ENCODE measurements at places on chromosomes 11 and 22.

DNA sequence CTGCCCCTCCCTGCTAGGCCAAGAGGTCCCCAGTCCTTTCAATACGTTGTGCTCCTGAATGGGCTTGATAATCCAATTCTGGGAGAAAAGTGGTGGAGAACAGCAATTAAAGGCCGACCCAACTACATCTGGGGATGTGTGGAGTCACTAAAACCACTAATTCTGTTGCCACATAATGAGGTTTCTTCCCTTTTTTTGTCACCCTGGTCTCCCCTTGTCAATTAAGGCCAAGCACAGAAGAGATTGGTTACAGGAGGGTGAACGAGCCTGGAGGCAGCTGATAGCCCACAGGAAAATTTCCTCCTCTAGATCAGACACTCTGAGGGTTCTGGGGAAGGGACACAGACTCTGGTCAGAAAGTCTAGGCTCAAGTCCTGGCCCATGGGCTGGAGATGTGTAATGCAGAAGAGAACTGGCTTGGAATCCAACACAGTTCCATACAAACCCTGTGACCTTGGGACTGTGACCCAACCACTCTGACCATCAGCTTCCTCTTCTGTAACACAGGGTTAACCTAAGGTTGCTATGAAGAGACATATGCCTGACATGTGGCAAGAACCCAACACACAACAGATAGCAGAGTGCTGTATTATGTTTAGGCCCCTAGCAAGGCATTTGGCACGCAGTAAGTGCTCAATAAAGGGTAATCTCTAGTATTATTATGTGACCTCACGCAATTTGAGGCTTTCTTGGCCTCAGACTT lies 146.4 kb downstream of the CHST1 start:
- DNase-seq = no peak

DNA sequence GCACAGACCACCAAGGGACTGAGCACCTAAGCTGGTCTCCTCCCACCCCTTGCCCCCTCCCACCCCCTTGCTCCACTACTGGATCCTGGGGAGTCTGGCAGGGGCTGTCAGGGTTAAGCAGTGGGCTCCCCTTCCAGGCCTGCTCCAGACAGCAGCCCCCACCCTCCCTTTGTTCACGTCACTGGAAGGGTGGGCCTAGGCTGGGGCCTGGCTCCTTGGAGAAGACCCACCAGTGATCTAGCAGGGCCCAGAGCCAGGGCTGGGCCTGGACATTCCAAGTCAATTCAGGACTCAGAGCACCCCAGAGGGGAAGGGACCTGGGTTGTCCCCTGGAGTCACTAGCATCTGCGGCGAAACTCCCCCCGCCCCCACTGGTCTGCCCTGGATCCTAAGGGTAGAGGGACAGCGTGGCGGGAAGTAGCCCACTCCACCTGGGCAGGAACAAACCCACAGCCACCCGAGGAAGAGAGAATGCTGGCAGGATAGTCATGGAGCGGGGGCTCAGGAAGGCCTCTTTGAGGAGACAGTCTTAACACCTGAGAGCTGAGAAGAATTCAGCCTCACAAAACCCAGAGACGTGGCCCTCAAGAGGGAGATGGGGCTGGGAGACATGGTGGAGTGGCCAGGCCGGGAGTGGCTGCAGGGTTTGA lies 45.8 kb downstream of the IGLL1 start:
- DNase-seq = no peak

DNA sequence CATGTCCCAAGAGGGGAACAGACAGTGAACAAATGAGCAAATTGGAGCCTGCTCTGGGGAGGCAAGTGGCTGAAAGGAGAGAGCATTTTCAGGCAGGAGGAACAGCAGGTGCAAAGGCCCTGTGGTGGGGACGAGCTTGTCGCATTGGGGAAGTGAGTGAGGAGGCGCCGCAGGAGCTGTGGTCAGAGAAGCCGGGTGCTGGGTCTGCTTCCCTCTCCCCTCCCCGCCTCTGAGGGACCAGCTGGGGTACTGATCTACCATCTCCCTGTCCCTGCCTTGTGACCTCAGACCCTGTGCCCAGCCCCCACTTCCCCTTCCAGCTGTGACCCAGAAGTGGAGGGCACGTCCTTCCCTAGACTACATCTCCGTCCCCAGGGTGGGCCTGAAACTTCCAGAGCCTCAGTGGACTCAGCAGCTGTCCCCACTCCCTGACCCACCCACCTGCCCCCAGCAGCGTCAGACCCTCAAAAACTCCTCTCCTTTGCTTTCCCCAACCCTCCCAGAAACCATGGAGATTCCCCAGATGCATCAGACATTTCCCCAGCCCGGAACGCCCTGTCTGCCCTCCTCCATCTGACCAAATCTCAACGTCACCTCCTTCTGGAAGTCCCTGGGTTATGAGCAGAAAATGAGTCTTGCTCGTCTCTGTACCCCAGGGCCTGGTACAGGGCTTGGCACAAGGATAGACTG lies 19.7 kb upstream of the PDGFB start:
- DNase-seq = no peak

GRCh38 chr22:32728291-32728690 lies 73.2 kb upstream of the TIMP3 start:
- no peak for DNase-seq

- DNase-seq = no peak
These were observed 10.3 kb upstream of the SPON1 start for GRCh38 chr11:13952221-13952620.

GRCh38 chr11:131909426-131910177 lies 539.2 kb downstream of the NTM start:
- peak; percentile 28 for DNase-seq

- DNase-seq = peak; percentile 60
These were observed 808.0 kb upstream of the LUZP2 start for GRCh38 chr11:23688835-23689234.

GRCh38 chr22:37354670-37355069 lies 72.4 kb downstream of the CYTH4 start:
- DNase-seq = no peak

DNA sequence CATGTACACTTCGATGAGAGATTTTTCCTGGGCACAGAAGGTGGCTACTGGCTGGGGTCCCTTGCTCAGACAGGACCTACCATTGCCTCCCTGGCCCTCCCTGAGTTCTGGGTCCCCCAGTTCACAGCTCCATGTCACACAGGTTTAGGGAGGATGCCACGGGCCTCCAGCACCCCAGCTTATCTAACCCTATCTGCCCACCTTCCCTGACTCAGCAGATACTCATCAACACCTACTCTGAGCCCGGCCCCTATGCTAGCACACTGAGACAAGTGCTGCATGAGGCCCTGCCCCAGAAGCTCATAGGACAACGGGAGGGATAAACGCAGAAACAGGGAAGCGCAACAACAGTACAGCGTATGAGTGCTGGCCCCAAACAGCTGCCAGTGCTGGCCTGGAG lies 9.6 kb downstream of the NAGA start:
- DNase-seq = no peak

DNA sequence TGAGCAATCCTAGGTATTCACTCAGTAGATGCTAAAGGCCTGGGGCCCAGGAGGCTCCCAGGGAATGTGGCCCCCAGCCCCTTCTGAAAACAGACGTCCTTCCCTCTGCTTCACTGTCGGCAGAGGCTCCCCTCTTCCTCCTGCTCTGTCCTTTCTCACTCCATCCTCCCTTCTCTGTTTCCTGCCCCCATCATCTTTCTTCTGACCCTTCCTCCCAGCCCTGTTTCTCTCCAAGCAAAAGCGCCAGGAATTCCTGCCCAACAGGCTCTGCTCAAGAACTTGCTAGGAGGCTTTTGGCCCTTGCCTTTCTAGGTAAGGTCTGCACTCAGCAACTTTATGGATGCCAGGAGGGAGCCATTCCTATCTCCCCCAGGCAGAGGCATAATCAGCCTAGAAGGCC lies 300.5 kb downstream of the NTM start:
- DNase-seq = no peak

GRCh38 chr11:65559535-65559934 lies 1.4 kb upstream of the LTBP3 start:
- DNase-seq = no peak

- peak; percentile 34 for DNase-seq
These were observed 9.4 kb downstream of the PLAAT2 start for GRCh38 chr11:63553759-63554158.

DNA sequence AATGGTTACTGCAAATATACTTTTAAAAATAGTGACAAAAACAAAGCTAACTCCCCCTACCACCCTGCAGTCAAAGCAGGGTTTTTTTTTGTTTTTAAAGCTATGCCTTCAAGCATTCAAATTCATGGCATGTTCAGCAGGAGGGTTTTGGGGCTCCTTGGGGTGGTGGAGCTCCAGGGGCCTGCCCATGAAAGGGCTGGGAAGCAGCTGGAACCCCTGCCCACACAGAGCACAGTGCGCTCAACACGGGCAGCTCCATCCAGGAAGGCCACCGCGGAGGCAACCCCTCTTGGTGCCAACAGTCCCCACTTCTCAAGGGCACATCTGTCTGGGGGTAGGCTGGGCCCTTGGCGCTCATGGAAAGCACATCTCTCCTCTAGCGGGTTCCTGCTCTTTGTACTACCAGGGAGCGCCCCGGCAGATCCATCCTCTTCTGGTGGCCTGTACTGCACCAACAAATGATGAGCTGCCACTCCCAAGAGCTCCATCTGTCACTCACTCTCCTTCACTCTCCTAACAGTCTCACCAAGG lies 16.6 kb upstream of the PHLDA2 start:
- DNase-seq = no peak

DNA sequence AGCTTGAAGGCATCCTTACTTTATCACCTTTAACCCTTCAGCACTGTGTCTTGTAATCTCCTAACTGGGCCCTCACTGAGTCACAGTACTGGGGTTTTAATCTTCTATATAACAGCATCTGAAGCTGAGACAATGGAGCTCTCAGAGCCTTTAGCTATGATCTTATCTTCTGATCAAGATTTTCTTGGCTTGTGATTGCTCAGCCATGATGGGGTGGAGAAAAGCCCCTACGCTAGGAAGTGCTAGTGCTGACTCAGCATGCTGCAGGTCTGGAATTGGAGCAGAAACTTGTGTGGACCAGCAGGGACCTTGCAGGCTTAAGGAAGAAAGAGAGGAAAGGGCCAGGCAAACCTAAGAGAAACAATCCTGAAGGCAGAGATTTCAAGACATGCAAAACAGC lies 71.7 kb upstream of the EED start:
- DNase-seq = no peak

GRCh38 chr22:45946805-45947600 lies 30.0 kb downstream of the WNT7B start:
- no peak for DNase-seq

DNA sequence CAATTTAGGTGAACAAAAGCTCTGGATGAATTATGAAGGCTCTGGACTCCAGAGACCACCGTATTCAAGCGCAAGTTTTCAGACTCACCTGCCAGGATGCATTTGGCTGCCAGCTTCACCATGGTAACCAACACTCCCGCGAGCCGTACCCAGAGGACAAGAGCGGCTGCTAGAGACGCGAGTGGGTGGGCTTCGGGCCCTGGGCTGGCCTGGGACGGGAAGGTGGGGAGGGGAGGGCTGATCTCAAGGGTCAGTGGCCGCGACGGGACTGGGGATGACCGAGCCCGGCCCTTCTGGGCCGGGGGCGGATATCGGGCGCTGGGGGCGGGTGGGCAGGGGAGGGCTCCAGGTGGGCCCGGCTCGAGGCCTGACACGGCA lies 344 bp downstream of the IFT27 start:
- peak; percentile 5 for DNase-seq

- no peak for DNase-seq
These were observed 5.9 kb downstream of the PLXNB2 start for GRCh38 chr22:50301581-50301991.

DNA sequence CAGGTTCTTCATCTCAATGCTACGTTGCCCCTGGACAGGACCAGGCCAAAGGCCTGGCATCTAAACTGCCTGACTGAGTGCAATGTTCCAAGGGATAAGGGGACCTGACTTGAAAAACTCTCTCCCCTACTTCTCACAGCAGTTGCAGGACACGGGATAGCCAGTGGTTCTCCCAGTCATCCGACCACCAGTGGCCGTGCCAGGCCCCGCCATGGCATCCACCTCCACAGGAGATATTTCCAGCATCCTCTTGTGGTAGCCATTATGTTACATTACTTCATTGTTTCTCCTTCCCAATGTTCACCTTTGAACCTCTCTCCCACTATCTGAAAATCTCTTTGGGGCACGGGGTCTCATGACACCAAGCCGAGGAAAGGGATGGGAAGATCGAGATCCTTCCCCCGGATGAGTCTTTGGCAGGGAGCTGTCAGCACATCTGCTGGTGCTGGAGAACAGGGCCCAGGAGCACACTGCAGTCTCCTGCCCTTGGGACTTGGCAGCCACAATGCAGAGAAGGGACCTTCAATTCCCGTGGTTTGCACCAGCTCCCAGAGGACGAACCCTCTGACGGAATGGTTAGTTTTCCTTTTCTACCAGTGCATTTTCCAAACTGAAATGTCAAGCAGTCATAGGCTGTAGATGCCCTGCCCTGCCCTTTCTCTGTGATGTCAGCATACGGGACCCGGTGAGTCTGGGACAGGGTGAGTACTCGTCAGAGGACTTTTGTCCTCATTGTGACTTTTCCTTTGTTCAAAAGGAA lies 121.2 kb downstream of the ETS1 start:
- peak; percentile 53 for DNase-seq

DNA sequence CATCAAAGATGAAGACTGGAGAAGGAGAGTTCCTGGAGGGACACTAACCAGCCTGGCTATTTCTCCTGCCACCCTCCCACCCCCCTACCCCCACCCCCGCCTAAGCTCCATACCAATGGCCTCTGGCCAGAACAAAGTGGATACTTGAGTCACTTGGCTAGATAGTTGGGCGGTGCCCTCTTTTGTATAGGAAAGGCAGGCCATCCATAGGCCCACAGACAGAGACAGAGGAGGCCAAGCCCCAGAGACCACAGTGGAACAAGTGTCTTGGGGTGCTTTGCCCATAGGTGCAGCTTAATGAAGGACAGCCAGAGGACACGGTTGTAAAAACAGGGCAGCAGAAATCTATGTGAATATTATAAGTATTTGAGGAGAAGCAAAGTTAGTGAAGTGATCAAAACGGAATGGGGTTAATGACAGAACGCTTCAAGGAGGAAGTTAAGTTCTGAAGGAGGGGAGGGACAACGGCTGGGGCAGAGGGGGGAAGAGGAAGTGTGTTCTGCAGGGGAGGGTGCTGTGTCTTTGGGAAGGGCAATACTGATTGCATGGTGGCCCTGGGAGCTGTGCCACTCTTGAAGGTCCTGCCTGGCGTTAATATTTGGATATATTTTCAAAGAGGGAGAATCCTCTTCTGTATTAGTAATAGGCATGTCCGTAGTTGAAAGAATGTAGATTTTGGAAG lies 32.7 kb downstream of the FLI1 start:
- no peak for DNase-seq

DNA sequence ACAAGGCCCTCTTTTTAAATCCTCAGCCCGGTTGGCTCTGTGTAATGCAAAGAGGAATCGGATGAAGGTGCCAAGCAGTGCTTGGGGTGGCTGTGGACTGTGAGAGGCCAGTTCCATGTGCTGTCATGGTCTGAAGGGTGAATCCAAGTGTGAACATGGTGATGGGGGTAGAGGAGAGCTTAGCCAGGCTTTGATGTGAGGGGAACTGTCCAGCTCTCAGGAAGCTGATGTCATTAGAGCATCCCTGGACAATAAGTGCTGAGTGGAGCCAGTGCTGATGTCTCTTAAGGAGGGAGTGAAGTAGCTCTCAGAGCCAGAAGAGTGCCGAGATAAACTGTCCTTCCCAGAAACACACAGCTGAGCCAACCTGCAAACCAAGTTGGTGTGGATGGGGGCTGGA lies 53.6 kb downstream of the NAV2 start:
- DNase-seq = peak; percentile 36

All from fibroblast of skin of back (primary cell).